Tibial nerve (tissue), 4 donors: ENCODE measurements at places on chromosomes 6 and 20.
A peak's percentile ranks its signal among the peaks of the same experiment; 100 is the strongest.

DNA sequence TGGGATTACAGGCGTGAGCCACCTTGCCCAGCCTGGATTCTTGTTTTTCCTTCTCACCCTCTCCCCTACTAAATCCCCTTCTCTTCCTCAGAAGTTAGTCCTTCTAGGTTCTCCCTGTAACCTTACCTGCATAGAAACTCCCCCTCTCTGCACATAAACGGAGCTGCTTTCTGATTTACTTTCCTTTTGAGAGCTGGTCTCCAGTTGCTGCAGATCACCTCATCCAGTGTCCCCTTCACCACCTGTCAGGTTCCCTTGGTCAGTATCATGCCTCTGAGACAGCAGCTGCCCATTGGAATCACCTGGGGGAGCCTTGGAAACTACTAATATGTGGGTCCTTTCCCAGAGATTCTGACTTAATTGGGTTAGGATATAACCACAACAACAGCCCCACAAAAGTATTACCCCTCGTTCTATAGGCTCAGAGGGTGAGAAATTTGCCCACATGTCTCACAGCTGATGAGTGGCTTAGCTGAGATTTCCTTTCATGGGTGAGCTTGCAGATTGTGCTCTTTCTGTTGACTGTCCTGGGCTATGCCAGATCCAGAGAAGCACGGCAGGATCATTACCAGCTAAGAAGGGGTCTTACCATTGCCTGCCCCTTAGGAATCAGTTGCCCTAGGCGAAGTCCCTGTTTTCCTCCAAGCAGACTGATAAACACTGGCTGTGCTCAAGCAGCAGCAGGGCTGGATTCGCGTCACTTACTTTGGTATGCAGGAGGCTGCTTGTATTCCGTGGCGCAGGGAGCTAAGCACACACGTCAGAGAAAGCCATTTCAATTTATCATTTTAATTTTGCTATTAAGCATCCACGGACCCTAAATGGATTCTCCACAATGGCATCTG is 51.3 kb downstream of the AKAP12 start:
- peak overlapping the region; percentile 59 for H3K27ac ChIP-seq
- H3K4me1 ChIP-seq: peaks cover 60% of the 10 kb centered on the region
- H3K36me3 ChIP-seq: no peaks in the 10 kb centered on the region

GRCh38 chr6:142805042-142805441 is 139.9 kb downstream of the HIVEP2 start:
- H3K36me3 ChIP-seq: no peaks in the 10 kb centered on the region
- no peak for DNase-seq
- no peak overlapping the region for H3K27ac ChIP-seq
- H3K4me1 ChIP-seq: no peaks in the 10 kb centered on the region

- peaks cover 3% of the 10 kb centered on the region for H3K4me1 ChIP-seq
- no peaks in the 10 kb centered on the region for H3K36me3 ChIP-seq
- no peaks in the 10 kb centered on the region for H3K27me3 ChIP-seq
Measured at GRCh38 chr6:33206027-33206863, 1.8 kb downstream of the HSD17B8 start.

GRCh38 chr6:53944091-53944490 is 149.3 kb downstream of the LRRC1 start:
- no peak overlapping the region for H3K27ac ChIP-seq
- DNase-seq: no peak

- no peak for DNase-seq
- H3K4me3 ChIP-seq: no peak overlapping the region
- H3K36me3 ChIP-seq: no peaks in the 10 kb centered on the region
Measured at GRCh38 chr6:4768815-4769214, 7.4 kb upstream of the CDYL start.

GRCh38 chr6:108133594-108134179 is 32.1 kb upstream of the NR2E1 start:
- DNase-seq: no peak
- H3K27ac ChIP-seq: peak overlapping the region; percentile 35
- H3K27me3 ChIP-seq: no peaks in the 10 kb centered on the region
- peak overlapping the region; percentile 52 for H3K4me3 ChIP-seq

- no peaks in the 10 kb centered on the region for H3K27me3 ChIP-seq
- H3K36me3 ChIP-seq: peaks cover 53% of the 10 kb centered on the region
- H3K4me3 ChIP-seq: no peak overlapping the region
- no peak overlapping the region for H3K27ac ChIP-seq
- H3K4me1 ChIP-seq: no peaks in the 10 kb centered on the region
Measured at GRCh38 chr20:3563548-3564177, 92.8 kb downstream of the ATRN start.

GRCh38 chr6:134870677-134871498 is 79.0 kb downstream of the ALDH8A1 start:
- H3K4me3 ChIP-seq: no peak overlapping the region
- H3K27ac ChIP-seq: no peak overlapping the region
- no peaks in the 10 kb centered on the region for H3K4me1 ChIP-seq
- H3K36me3 ChIP-seq: no peaks in the 10 kb centered on the region
- H3K27me3 ChIP-seq: no peaks in the 10 kb centered on the region

DNA sequence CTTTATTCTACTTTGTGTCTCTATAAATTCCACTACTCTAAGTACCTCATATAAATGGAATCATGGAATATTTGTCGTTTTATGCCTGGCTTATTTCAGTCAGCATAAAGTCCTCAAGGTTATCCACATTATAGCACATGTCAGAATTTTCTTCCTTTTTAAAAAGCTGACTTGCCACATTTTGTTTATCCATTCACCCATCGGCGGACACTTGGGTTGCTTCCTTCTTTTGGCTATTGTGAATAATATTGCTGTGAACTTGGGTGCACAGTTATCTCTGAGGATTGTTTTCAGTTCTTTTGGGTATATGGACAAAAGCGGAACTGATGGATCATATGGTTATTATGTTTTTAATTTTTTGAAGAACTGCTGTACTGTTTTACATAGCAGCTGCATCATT is 39.1 kb upstream of the ME1 start:
- no peaks in the 10 kb centered on the region for H3K36me3 ChIP-seq
- H3K27ac ChIP-seq: no peak overlapping the region
- H3K4me1 ChIP-seq: no peaks in the 10 kb centered on the region
- no peak overlapping the region for H3K4me3 ChIP-seq
- no peaks in the 10 kb centered on the region for H3K27me3 ChIP-seq

- no peak overlapping the region for H3K4me3 ChIP-seq
- no peaks in the 10 kb centered on the region for H3K36me3 ChIP-seq
- DNase-seq: no peak
- no peaks in the 10 kb centered on the region for H3K27me3 ChIP-seq
Measured at GRCh38 chr6:154359161-154359574, 2.6 kb upstream of the IPCEF1 start.

DNA sequence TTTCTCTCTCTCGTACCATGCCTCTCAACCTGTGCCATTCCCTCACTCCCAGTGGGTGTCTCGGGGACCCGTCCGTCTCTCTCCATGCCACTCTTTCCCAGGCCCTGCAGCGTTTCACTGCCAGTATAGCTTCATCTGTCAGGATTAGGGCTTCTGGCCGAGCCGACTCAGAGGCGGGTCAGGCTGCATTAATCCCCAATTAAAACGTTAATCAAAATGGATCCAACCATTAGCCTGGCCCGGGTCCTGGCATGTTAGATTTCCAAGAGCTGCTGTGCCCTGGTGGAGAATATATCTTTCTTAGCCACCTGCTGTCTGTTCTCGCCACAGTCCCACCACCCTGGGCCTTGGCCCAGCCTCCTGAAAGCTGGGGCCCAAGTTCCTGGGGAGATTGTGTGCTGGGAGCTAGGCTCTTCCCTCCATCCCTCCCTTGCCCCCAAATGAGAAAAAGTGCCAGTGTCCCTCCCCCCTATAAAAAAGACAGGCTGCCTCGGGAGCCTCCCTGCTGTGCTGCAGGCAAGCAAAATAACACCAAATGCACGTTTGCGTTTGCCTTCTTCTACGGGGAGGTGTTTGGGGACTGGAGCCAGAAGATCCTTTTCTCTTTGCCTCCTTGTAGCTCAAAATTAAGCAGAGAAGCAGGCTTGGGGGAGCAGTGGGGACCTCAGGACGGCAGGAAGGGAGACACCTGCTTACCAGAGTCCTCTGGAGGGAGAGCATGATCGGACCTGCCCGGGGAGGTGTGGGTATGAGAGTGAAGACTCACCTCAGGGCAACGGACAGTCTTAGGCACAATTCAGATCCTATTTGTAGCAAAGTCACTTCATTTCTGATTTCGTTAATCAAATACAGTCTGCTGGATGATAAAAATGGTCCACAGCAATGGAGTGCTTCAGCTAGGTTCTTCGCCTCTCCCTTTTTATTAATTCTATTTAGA is 3.0 kb downstream of the KCNG1 start:
- H3K36me3 ChIP-seq: no peaks in the 10 kb centered on the region
- H3K4me3 ChIP-seq: no peak overlapping the region
- DNase-seq: no peak

- DNase-seq: no peak
- H3K27me3 ChIP-seq: no peaks in the 10 kb centered on the region
- H3K36me3 ChIP-seq: no peaks in the 10 kb centered on the region
- H3K4me1 ChIP-seq: no peaks in the 10 kb centered on the region
Measured at GRCh38 chr6:134103006-134103405, 50.6 kb upstream of the SLC2A12 start.

GRCh38 chr20:37526839-37527637 is 638 bp downstream of the BLCAP start:
- H3K27ac ChIP-seq: peak overlapping the region; percentile 89
- H3K4me3 ChIP-seq: peak overlapping the region; percentile 86
- H3K27me3 ChIP-seq: no peaks in the 10 kb centered on the region
- no peak for DNase-seq
- H3K36me3 ChIP-seq: no peaks in the 10 kb centered on the region

GRCh38 chr6:3419624-3420272 is 37.1 kb downstream of the SLC22A23 start:
- H3K4me1 ChIP-seq: no peaks in the 10 kb centered on the region
- H3K4me3 ChIP-seq: no peak overlapping the region
- no peak for DNase-seq
- H3K36me3 ChIP-seq: no peaks in the 10 kb centered on the region
- no peak overlapping the region for H3K27ac ChIP-seq

- no peaks in the 10 kb centered on the region for H3K36me3 ChIP-seq
- no peak overlapping the region for H3K4me3 ChIP-seq
- DNase-seq: peak; percentile 54
- peaks cover 12% of the 10 kb centered on the region for H3K4me1 ChIP-seq
- no peaks in the 10 kb centered on the region for H3K27me3 ChIP-seq
- no peak overlapping the region for H3K27ac ChIP-seq
Measured at GRCh38 chr6:2738373-2738979, 12.2 kb downstream of the MYLK4 start.

- no peak overlapping the region for H3K27ac ChIP-seq
- no peaks in the 10 kb centered on the region for H3K27me3 ChIP-seq
- H3K4me3 ChIP-seq: no peak overlapping the region
- H3K36me3 ChIP-seq: no peaks in the 10 kb centered on the region
- peaks cover 3% of the 10 kb centered on the region for H3K4me1 ChIP-seq
Measured at GRCh38 chr6:139923964-139924475, 549.6 kb upstream of the CITED2 start.

DNA sequence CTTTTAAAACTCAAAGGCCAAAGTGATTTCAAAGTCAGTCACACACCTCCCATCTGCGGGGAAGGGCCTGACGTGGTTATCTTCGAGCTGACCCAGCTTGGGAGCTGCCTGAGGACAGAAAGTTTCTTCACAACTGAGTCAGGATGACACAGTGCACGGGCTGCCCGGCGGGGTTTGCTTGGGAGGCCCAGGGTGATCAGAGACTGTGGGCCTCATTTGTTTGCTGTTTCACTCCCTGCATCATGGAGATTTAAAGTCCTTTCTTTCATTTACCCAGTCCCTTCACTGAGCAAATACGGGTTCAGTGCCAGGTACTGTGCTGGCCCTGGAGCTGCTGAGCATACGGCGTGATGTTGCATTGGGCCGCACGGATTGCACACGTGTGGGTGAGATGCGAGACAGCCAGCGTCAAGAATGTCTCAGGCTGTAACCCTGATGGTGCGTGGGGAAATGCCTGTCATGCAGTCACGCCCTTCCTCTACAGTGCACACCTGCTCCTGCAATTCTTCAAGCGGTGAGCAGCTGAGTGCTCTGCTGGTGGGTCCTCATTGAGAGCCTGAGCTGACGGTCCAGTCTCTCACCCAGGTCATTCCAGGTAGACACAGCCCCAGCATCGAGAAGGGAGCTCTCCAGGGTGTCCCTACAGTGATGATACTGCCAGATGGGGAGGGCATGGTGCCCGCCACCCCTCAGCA is 82.7 kb upstream of the PMEPA1 start:
- H3K4me1 ChIP-seq: no peaks in the 10 kb centered on the region
- no peak overlapping the region for H3K4me3 ChIP-seq
- no peak overlapping the region for H3K27ac ChIP-seq
- no peaks in the 10 kb centered on the region for H3K36me3 ChIP-seq
- DNase-seq: no peak
- H3K27me3 ChIP-seq: no peaks in the 10 kb centered on the region

DNA sequence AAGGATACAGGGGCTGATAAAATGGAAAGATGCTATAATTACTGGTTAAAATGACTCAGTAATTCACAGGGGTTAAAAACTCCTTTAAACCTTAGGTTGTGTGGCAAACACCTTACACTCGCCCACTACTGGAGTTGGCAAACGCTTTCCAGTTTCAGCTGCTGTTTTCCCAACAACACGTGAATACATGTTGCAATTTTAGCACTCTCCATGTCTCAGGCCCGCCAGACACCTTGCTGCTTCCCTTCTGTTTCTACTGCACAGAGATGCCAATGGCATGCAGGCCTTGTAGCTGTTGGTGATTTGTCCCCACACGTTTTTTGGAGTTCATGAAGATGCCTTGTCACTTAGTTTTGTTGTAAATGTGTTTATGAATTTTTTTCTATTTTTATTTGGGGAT is 5.3 kb upstream of the TTPAL start:
- no peaks in the 10 kb centered on the region for H3K4me1 ChIP-seq
- H3K36me3 ChIP-seq: no peaks in the 10 kb centered on the region
- DNase-seq: no peak
- H3K4me3 ChIP-seq: no peak overlapping the region
- no peaks in the 10 kb centered on the region for H3K27me3 ChIP-seq

DNA sequence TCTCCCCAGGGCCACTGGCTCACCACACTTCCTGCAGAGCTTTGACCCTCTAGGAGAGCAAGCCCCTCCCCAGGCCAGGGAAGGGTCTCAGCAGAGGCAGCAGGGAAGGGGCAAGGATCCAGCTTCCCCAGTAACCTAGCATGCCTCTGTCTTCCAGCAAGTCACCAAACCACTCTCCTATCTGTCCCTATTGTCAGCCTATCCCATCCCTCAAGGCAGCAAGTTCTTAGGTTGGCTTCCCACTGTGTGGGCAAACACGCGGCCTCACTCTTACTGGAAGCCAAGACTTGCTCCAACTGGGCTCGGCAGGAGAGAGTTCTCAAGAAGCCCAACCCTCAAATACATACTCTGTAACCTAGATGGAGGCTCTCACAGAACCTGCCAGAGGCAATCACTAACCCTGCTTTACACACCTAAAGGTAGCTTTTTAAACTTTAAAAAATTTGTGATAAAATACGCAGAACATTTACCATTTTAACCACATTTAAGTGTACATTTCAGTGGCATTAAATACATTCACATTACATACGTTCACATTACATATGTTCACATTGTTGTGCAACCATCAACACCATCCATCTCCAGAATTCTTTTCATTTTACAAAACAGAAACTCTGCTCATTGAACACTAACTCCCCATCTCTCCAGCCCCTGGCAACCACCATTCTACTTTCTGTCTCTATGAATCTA is 58.5 kb downstream of the MRPL14 start:
- no peak for DNase-seq
- peaks cover 2% of the 10 kb centered on the region for H3K4me1 ChIP-seq
- H3K4me3 ChIP-seq: no peak overlapping the region
- no peaks in the 10 kb centered on the region for H3K36me3 ChIP-seq
- H3K27ac ChIP-seq: no peak overlapping the region

- H3K36me3 ChIP-seq: no peaks in the 10 kb centered on the region
- H3K4me3 ChIP-seq: no peak overlapping the region
- H3K27me3 ChIP-seq: peaks cover 42% of the 10 kb centered on the region
- no peak overlapping the region for H3K27ac ChIP-seq
- no peak for DNase-seq
Measured at GRCh38 chr20:63333241-63333836, 27.8 kb downstream of the CHRNA4 start.
